Esophagus squamous epithelium (tissue), 5 donors: ENCODE measurements at places on chromosomes 2 and 18.

- no peak for DNase-seq
These were observed 173.7 kb downstream of the ASXL3 start for GRCh38 chr18:33751613-33752221.

DNA sequence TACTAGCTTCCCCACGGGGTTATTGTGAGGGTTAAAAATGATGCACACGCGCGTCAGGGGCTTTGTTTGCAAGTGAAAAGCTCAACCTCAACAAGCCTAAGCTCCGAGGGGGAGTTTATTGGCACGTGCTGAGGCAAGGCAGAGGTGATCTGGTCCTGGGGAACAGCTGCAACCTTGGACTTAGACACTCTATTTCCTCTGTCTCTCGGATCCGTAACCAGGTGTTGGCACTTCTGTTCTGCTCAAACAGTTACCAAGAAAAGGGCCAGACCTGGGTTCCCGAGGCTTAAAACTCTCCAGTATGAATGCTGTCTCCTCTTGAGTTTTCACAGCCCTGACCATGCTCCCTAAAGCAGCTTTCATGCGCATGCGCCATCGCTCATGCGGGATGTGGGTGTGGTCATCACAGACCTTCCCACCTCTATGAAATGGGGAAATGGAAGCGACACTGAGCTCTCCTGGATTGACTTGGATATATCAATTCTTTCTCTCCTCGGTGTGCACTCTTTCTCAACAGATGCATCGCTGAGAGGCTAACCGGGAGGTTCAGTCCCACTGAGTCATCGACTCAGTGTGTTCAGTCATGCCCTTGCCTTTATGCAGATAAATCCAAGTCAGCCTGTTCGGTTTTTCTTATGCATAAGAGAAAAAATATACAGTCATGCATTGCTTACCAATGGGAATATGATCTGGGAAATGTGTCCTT, 19.9 kb upstream of the RAB31 start:
- DNase-seq = no peak

GRCh38 chr2:150135223-150135883, 352.1 kb downstream of the RND3 start:
- DNase-seq = no peak

- no peak for DNase-seq
These were observed 82.8 kb downstream of the NCK2 start for GRCh38 chr2:105827351-105828096.

GRCh38 chr2:227442639-227443038, 29.3 kb upstream of the AGFG1 start:
- no peak for DNase-seq

DNA sequence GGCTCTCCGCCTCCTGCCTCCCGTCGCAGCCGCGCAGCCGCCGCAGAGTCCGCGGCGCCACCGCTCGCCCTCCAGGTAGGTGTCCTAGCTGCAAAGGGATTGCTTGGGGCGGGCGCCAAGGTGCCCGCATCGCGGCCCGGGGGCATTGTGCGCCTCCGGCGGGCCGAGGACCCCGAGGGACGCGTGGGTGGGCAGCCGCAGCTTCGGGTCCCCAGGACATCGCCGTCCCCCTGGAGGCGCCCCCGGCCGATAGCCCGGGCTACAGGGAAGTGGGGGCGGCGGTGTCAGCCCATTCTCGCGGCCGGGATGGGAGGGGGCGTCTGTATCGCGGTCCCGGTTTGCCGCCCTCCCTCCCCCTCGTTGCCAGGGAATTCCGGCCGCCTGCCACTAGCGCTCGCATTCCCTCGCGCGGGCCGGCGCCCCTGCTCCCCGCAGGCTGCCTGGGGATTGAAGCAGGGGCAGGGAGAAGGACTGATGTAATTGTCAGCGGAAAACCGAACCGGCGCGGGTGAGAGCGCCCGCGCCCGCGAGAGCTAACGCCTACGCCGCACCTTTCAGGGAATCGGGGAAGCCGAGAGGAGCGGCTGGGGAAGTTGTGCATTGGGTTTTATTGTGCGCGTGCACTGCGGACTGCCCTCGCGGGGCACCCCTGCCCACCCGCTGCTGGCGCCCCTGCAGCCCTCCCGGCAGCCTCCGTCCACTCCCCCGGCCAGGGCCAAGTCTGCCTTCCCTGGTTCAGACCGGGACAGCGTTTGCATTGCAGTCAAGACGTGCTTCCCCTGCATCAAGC, 483 bp downstream of the OSBPL6 start:
- DNase-seq = no peak

GRCh38 chr2:25492726-25493125, 151.0 kb upstream of the DNMT3A start:
- no peak for DNase-seq

DNA sequence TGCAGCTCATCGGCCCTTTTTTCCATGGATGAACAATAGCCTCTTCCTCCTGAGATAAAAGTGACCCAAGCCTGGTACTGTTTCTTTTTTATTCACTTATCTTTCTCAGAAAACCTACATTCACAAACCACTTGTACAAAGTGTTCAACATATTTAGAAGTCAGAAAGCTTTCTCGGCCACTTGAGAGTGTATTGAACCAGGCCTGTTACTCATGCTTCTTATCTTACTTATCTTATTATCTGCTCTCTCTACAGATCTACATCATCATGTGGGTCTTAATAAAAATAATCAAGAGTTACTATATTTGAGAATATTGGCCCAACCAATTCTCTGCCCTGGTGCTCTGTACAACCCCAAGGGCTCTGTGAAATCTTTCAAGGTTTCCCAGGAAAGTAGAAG, 242.1 kb downstream of the MREG start:
- no peak for DNase-seq

- DNase-seq = no peak
These were observed 711 bp downstream of the SFXN5 start for GRCh38 chr2:73070643-73071359.

DNA sequence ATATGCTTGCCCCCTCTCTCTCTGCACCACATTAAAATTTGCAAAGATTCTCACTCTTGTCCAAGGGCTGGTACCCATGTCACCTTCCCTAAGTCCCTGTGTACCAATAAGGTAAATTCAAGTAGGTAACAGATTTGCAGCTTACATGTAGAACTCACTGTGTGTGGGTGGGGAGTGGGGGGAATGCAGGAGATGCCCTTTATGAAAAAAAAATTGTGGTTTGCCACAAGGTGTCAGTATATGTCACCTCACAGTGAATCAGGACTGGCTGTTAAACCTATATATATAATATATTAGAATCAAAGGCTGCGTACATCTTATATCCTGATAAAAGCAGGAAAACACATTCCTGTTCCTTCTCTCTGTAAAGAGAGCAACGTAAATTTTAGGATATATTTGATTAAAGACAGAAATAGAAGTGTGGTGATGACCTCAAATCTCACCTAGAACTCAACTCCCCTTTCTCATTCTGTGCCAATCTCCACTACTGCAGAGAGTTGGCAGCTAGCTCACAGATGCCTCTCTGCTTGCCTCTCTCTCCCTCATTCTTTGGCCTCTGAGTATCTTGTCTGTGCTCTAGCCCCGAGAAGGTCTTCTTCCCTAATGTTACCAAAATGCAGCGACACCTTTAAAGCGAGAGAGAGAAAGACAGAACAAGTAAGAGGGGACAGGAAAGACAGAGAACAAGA, 536 bp downstream of the XDH start:
- no peak for DNase-seq

DNA sequence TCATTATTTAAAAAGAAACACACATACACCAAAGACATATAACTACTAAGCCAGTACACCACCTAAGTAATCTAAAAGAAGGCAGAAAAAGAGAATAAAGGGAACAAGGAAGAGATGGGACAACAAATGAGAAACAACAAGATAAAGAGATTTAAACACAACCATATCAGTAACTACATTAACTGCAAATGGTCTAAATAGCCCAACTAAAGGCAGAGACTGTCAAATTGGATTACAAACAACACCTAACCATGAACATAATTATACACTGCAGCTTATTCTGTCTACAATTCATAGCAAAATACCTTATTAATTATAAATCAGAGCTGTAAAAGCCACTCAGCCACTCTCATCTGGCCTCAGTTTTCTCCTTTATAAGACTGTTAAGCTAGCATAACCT, 15.0 kb downstream of the PPP4R1 start:
- no peak for DNase-seq

DNA sequence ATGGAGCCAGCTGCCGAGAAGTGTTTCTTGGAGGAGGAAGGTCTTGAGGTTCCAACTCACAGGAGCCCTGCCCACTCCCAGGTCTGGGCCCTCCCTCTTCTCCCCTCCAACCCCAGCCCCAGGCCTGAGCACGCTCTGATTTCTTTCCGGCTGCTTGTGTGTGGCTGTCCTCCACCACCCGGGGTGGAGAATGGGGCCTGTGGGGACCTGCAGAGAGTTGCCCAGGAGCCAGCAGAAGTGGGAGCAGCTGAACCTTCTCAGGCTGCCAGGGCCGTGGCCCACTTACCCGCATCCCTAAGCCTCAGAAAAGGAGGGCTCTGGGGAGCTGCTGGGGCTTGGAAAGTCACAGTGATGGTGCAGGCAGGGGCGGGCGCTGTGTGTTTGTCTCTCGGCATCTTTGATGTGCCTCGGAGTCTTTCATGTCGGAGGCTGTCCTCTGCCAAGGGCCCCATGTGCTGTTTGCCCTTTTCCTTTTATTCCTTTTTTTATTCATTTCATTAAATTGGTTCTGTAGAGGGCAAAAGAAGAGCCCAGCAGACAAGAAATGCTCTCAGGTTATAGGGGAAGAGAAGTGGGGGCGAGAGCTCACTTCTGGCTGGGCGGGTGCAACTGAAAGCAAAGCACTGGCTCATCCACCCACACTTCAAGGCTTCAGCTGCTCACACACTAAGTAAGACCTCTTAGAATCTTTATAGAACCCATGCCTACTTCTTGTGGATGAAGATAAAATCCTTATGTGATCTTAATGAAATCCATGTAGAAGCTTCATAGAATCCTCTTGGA, 52.5 kb downstream of the SDC1 start:
- DNase-seq = no peak

- DNase-seq = no peak
These were observed 3.5 kb downstream of the ADCYAP1 start for GRCh38 chr18:907885-908757.

GRCh38 chr2:226983895-226984749, 148.3 kb downstream of the RHBDD1 start:
- DNase-seq = no peak

DNA sequence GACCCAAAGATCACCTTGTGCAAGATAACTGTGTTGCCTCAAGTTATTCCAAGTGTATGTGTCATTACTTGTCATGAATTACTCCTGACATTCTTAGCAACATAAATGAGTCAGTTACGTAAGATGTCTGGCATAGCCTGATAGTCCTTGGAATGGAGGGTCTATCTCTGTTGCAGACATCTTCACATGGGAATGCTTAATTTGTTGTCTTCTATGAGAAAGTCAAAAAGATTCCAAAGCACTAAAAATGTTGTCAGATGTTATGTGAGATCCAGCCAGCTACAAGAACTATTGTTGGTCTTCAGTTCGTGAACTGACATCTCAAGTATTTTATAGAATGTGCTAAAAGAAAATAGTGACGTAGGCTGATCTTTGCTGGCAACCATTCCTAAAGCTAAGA, 178.2 kb upstream of the RASGRP3 start:
- DNase-seq = no peak

DNA sequence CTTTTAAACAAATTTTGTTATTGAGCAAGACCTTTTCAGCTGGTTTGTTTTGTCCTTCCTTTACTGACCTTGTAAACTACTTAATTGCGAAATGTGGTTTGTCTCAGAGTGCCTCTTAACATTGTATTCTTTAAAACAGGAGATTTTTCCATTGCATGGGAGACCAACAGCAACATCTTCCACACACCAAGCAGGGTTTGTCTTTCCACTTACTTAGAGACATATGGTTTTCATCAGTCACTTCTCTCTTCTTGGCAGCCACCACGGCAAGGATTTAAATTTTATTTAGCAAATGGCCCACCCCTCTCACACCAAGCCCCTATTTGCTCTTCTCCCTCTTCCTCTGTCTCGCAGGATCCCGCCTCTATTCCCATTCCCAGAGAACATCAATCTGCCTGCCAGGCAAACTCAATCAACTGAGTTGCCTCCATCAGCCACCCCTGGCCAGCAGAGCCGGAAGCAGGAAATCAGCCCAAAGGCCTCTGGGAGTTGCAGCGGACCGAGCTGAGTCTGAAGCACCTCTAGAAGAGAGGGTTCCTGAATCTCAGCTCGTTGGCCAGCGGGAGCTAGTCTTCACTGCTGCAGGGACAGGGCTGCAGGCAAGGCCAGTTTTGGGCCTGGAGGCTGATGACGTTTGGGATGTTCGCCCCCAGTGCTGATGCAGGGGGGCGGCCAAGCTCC, 11.3 kb upstream of the CIB4 start:
- DNase-seq = no peak

DNA sequence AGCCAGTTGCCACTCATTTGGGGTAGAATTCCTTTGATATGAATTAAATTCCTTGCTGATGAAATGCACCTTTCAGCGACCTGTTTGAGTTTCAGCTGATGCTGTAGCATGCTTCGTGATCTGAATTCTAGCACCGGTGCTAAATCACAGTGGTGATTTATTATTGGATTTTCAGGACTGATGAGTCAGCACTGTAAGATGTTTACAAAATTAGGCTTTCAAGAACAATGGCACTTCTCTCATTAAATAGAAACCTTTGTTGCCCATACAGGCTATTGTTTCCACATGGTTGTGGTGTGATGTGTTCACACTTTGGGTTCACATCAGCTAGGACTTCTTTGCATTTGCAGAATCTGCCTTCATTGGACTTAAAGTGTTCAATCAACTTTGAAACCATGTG, 687.7 kb downstream of the ARHGAP15 start:
- DNase-seq = no peak

GRCh38 chr2:239104800-239105199, 256.9 kb downstream of the TWIST2 start:
- no peak for DNase-seq

DNA sequence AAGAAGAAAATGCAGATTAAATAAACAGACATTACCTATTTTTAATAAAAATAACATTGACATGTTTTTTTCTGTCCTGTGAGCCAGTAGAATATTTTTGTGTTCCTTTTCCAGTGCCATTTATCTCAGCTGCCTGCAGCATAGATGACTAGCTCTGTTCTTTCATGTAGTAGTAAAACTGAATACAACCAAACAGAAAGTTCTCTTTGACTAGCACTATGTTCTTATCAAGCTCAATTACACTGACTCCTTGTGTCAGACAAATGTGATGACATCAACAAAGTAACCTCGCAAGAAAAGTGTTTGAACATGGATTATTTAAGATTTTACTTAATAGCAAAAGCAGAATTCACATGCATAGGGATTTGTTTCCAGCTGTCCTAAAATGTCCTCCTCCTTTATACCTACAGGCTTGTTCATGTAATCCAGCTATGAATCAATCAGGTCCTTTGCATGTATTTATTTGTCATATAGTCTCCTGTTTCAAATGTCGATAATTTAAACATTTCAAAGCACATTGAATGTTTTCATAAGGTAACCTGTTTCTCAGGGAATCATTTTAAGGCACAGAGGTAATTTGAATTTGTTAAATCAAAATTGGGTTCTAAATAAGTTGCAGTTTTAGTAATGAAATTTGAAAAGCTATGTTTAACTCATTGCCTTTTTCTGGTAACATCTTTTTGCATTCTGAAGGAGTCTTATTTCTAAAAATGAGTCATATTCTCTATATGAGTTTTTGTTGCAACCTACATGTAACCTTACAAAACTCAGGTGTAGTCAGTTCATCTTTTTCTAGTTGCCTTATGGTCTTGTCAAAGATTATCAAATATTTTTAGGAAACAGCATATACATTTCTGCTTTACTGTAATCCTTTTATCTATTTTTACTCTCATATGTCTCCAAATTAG, 215.3 kb upstream of the GULP1 start:
- no peak for DNase-seq

GRCh38 chr2:78718024-78718423, 307.5 kb upstream of the REG3G start:
- no peak for DNase-seq
